ENCODE measurements at places on chromosomes 5 and 9. TPM values are rescaled to one million over a fixed set of nuclear protein-coding genes. Genes with fewer than 3 reads are reported as not detected.

The SMIM32 gene
- polyA plus RNA-seq: not detected

The ARID3C gene
- polyA plus RNA-seq: not detected

The DMRT3 gene
- not detected for polyA plus RNA-seq

The JAKMIP2 gene
- polyA plus RNA-seq: not detected

The SLC36A3 gene
- polyA plus RNA-seq: not detected

The RBM18 gene
- 25.3 TPM for polyA plus RNA-seq

The ZFP62 gene
- polyA plus RNA-seq: 7.1 TPM

The PLCXD3 gene
- polyA plus RNA-seq: not detected

The LHX2 gene
- 0.12 TPM for polyA plus RNA-seq

The PTGR1 gene
- 0.68 TPM for polyA plus RNA-seq

The FOXD1 gene
- polyA plus RNA-seq: not detected

The TOMM5 gene
- polyA plus RNA-seq: 117 TPM

- DNase-seq: no peak
These were observed 141.8 kb downstream of the C9orf50 start for GRCh38 chr9:129478961-129479630.

DNA sequence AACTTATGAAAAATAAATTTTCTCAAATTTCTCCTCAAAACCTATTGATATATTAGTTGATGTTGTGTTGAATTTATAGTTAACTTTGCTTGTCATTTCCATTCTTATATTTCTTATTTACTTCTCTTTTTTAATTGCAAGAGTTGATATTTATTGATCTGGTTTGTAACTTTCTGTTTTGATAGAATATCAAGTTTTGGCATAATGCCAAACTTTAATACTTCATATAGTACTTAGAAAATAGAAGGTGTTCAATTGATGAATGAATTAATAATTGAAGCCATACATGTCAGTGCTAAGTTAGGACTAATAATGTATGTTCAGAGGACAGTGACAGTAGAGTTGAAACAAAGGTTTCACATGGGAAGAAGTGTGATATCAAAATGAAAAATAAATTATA is 27.9 kb downstream of the ERCC6L2 start:
- DNase-seq: no peak

DNA sequence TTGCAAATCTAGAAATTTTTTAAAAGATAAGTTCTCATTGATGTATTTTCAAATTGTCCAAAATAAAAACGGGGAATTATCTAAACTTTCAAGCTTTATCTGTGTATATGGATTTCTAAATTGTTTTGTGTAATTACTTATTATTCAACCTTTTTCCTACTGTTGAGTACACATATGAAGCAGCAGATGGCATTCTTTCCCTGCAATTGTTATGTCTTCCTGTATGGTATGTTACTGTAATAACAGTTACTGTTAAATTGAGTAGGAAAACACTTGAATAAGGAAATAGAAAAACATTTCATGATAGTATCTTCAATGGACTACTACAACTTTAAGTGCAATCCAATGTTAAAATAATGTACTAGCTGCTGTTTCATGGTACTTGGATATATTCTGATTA is 124.8 kb downstream of the RANBP17 start:
- no peak for DNase-seq

GRCh38 chr9:118331622-118332045 is 627.4 kb downstream of the TLR4 start:
- no peak for DNase-seq

DNA sequence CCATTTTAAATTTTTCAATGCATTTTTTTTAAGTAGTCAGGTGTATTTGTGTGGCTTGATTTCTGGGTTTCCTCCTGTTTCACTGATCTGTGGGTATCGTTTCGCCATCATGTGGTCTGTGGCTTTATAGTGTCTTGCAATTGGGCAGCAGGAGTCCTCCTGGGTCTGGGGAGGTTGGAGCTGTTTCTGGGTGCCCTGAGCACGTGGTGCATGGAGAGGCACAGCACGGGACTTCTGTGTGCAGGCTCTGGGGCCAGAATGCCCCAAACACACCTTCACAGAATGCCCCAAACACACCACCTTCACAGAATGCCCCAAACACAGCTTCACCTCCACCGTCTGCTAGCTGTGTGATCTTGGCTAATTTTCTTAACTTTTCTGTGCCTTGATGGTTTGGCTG is 82.6 kb upstream of the COL5A1 start:
- DNase-seq: no peak

DNA sequence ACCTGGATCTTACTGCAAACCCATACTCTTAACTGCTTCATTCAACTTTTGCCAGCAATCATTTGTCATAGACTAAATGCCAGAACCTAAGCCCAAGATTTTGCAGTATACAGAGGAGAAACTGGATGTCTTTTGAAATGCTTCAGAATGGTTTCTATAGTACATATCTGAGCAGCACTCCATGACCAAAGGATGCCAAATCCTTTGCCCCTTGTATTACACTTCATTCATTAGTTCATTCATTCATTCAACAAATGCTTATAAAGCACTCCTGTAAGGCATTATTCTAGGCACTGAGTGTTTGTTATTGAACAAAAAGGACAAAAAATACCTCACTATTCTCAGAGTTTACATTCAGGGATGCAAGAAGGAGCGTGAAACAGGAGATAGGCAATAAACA is 119.9 kb downstream of the SLC1A3 start:
- no peak for DNase-seq

GRCh38 chr5:15904899-15905830 is 274.4 kb downstream of the MARCHF11 start:
- DNase-seq: no peak

GRCh38 chr5:102932781-102933180 is 177.7 kb downstream of the PAM start:
- no peak for DNase-seq

GRCh38 chr9:89137542-89138462 is 40.8 kb downstream of the SHC3 start:
- DNase-seq: no peak

GRCh38 chr5:56386046-56386445 is 152.9 kb upstream of the ANKRD55 start:
- DNase-seq: no peak

GRCh38 chr5:137619191-137619870 is 116.6 kb downstream of the KLHL3 start:
- no peak for DNase-seq

DNA sequence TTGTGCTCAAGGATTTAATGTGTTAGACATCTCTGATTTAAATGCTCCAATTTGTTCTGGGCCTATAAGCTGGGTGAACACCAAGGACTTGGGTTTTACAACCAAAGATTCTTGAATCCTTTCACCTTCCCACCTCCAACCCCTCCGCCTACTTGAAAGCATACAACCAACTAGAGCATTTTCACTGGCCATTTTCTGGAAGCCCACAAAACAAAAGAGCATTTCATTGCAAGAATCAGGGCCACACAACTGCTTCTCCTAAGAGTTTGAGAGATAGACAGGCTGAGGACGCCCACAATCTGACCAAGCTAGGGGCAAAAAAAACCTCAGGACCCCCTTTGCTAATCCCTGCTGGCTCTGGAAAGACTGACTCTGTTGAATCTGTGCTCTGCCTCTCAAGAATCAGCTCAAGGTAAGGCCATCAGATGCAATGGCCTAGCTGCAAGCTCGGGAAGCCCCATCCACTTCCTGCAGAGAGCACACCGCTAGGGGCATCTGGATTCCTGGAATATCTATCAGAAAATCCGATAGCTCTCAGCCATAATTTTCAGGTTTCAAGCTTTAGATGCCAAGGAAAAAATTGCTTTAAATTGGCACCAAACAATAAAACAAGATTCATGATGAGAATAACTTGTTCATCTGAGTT is 57.7 kb downstream of the RETREG1 start:
- no peak for DNase-seq

DNA sequence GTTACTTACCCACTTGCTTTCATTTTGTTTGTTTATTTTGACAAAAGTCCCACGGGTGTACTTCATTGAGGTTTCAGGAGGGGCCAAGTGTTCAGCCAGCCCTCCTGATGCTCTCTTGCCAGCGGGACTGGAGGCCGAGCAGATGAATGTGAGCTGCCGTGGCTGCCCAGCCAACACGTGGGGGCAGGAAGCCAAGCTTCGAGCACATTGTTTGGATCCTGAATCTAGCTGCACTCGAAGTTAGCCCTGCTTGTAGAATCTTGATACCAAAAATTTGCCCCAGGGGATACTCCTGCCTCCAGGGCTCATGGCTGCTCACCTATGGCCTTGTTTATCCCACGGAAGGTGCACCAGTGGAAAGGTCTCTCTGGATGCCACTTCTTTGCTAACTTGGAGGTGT is 49.3 kb downstream of the RASGEF1C start:
- peak; percentile 1 for DNase-seq

- no peak for DNase-seq
These were observed 478.8 kb downstream of the CETN3 start for GRCh38 chr5:89930591-89931392.

DNA sequence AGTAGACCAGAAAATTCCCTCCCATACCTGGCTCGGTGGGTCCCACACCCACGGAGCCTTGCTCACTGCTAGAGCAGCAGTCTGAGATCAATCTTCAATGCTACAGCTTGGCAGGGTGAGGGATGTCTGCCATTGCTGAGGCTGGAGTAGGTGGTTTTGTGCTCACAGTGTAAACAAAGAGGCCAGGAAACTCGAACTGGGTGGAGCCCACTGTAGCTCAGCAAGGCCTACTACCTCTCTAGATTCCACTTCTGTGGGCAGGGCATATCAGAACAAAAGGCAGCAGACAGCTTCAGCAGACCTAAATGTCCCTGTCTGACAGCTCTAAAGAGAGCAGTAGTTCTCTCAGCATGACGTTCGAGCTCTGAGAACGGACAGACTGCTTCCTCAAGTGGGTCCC is 5.6 kb upstream of the GZMA start:
- DNase-seq: no peak

DNA sequence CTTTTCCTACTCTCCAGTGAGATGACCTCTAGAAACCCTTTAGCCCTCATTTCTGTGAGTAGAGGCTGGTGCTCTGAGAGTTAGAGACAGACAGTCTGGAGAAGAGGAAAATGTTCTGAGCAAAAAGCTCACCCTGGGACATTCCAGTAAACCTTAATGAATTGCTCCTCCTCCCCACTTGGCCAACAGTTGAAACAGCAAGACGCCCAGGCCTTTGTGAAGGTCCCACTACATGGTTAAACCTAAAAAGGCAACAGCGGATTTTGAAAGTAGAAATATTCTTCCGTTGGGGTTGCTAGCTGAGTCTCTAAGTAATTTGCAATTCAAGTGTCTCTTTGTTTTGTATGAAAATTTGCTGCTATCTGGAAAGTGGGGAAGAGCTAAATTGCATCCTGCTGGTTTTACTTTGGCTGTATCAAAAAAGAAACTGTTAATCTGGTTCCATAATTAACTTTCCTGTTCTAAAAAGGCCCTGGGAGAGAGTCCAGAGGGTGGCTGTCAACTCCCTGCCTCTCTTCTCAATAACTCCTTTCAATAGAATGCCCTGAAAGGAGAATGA is 63.8 kb downstream of the ATP10B start:
- DNase-seq: no peak
